ENCODE measurements at places on chromosomes 7 and 10.

- DNase-seq, result no peak
Observed at GRCh38 chr10:69864321-69864720, 62.6 kb downstream of the COL13A1 start.

GRCh38 chr7:94170836-94171235 lies 166.7 kb upstream of the BET1 start:
- no peak for DNase-seq

GRCh38 chr10:125482108-125482507 lies 200.9 kb downstream of the TEX36 start:
- no peak for DNase-seq

GRCh38 chr7:108634036-108634435 lies 64.4 kb downstream of the DNAJB9 start:
- no peak for DNase-seq

- no peak for DNase-seq
Observed at GRCh38 chr7:19709249-19709578, 377 bp upstream of the POLR1F start.

DNA sequence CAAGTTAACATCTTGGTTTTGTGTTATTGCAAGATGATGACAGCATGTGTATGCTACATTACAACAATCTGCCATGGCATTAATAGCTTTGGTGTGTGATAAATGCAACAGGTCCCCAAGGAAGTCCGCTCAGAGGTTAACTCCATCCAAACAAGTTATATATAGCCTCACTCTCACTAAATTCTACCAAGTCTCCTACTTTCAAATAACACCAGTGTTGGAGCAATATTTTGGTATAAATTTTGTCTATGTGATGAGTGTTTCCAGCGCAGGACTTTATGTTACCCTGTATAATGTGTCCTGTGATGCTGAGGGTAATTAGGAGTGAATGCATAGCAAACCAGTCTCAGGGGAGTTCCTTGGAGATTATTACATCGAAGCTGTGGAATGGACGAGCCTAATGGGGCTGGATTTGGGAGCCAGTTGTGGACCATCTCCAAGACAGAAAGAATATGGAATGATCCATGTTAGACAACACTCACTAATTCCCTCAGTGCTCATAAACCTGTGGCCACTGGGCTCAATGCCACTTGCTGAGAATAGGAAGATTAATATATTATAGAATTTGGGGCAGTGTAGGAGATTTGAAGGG lies 127.6 kb upstream of the CXCL12 start:
- no peak for DNase-seq

Data from stimulated activated effector memory CD8-positive, alpha-beta T cell treated with anti-CD3 and anti-CD28 coated beads, Interleukin-12 subunit alpha, Interleukin-12 subunit beta, amount 100 ng/mL, for 72 hours (primary cell).